ENCODE measurements at places on chromosomes 4 and X.

GRCh38 chr4:8308144-8308543, 38.6 kb downstream of the HTRA3 start:
- no peak for DNase-seq

DNA sequence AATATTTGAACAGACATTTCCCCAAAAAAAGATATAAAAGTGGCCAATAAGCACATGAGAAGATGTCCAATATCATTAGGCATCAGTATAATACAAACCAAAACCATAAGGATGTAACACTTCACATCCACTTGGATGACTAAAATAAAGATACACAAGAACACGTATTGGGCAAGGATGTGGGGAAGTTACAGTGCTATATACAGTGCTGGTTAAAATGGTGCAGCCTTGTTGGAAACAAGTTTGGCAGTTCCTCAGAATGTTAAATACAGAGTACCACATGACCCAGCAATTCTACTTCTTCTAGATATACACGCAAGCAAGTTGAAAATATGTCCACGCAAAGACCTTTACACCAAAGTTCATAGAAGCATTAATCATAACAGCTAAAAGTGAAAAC, 58.9 kb downstream of the HAUS3 start:
- no peak for DNase-seq

GRCh38 chr4:150240011-150240410, 161.8 kb downstream of the DCLK2 start:
- no peak for DNase-seq

- DNase-seq, result no peak
Measured at GRCh38 chr4:45620808-45621207, 503.0 kb downstream of the GABRG1 start.

GRCh38 chrX:39011454-39012221, 210.4 kb downstream of the MID1IP1 start:
- DNase-seq, result no peak

GRCh38 chrX:76172325-76172893, 453 bp upstream of the PBDC1 start:
- DNase-seq, result no peak

GRCh38 chr4:81470456-81471297, 1.0 kb downstream of the RASGEF1B start:
- no peak for DNase-seq

- no peak for DNase-seq
Measured at GRCh38 chrX:39205467-39205866, 404.2 kb downstream of the MID1IP1 start.

DNA sequence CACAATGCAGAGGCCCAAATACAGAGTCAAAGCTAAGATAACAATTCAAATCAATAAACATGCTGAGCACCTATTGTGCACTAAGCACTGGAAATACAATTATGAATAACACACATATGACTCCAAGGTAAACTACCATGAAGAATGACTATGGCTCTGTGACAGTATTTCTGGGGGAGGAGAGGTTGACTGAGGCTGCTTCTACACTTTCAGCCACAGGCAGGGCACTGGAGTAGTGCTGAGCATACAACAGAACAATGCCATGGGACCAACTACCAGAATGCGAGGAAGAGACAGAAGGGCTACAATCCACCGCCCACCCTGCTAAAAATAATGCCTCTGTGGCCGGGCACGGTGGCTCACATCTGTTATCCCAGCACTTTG, 13.7 kb downstream of the TEC start:
- DNase-seq, result no peak

DNA sequence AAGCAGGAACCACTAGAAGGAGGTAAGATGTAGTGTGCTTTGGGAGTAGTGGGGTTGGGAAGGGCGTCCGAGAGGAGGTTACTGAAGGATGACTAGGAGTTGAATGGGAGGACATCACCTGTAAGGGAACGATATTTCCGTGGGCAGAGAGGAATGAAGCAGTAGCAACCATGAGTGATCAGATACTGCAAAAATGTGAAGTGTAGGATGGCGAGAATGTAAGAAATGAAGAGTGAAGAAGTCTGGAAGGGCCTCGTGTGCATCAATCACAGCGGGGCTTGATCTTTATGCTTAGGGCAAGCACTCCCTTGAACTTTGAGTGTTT, 594 bp downstream of the MSMO1 start:
- DNase-seq, result no peak

DNA sequence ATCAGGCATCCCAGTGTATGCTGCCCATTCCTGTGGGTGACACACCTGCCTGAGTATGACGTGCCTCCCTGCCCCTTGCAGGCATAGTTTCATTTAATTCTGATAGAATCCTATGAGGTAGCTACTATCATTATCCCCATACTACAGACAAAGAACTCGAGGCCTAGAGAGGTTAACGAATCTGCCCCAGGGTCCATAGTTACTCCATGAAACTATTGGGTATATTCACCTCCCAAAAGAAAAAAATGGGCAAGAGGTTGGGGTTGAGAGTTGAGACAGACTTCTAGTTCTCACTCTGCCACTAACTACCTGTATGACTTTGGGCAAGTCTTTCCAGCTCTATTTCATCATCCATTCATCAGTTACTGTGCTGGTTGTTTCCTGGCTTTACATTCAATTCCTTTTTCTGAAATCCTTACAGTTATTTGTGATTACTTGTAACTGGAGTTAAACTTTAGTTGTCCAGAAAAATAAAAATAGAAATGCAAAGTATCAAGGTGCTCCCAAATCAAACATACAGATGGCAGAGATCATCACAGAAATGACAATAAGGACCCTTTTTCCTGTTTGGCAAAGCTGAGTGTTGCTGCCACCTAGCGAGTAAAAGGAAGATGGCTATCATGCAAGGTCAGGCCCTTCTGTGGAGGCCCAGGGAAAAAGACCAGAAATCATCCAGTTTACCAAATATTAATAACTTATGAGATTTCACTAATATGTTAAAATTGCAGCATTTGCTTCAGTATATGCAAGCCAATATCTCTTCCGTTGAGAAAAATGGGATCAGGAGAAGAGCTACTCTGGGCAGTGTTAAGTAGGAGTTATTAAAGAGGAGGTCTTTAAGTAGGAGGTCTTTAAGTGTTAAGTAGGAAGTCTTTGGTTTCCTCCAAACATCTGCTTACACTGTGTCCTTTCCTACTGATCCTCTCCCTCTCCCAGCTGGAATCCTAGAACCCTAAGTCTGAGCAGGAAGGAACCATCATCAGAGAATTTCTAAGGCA, 17.1 kb upstream of the MAP7D3 start:
- no peak for DNase-seq

DNA sequence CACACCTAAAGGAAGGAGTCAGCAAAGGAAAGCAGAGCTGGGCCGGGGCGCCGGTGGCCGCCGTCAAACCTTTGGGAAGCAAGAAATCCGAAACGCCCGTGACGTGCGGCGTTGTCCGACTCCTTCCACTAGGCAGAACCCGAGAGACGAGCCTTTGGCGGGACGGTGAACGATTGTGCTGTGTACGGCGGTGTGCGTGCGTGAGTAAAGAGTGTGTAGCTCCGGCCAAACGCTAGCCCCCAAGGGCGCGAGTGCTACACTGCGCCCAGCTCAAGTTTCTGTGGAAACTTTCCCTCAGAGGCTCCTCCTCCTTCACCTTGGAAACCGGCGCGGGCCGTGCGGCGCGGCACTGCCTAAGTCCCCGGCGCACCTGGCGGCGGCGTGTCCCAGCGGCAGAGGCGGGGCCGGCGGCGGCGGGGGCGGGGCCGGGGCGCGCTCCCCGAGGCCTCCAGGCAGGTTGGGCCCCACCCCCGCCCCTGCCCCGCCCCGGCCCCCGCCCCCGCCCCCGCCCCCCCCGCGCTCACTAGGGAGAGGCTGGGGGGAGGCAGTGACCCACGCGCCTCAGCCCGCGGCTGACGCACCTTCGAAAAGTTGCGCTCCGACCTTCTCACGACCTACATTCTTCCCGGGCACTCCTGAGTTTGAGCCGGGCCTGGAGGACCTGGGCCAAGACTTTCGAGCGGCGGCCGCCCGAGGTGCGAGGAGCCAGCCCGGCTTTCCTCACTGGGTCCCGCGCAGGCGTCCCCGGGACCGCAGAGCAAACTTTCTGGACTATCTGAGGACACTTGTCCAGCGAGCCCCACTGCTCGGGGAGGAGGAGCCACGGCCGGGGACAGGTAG, at the start of gene FHIP1A:
Gene FHIP1A, plus strand, starts transcription at position 547 of the 840 bp plus-strand sequence. CDS start 157,084 bp downstream, outside the sequence.
- DNase-seq, result peak; percentile 58

GRCh38 chr4:130747842-130748241, 1651.9 kb downstream of the C4orf33 start:
- no peak for DNase-seq

DNA sequence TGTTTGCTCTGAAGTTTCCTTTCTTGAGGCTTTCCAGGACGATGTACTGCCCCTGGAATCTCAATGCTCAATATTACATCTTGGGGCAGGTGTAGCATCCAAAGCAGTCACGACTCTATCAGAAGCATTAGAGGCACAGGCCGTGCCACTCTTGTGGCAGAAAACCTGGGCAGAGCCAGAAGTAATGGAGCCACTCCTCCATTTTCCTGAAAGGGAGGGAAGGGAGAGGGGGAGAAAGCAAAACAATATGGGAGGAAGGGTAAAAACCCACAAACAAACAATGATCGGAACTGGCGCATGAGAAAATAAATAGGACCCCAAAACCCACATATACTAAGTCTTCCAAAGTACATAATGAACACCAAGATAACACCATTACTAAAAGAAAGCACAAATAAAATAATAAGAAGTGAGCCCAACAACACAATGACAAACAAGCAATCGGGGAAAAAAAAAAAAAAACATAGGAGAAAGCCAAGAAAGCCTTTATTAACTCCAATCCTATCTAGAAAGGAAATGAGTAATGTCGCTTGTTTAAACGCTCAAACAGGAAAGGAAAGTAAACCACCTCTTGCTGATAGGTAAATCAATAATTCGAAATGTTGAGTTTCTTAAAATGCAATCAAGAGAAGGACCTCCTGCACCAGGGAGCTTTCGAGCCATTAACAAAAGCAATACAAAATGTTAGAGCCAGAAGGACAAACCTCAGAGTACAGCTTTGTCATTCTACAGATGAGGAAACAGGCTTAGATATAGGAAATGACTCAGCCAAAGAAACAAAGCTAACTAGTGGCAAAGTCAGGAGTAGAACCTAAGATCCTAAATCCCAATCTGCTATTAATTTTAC, 117.4 kb downstream of the ATRX start:
- peak; percentile 33 for DNase-seq

GRCh38 chrX:10622197-10622596, 1.8 kb upstream of the MID1 start:
- no peak for DNase-seq

DNA sequence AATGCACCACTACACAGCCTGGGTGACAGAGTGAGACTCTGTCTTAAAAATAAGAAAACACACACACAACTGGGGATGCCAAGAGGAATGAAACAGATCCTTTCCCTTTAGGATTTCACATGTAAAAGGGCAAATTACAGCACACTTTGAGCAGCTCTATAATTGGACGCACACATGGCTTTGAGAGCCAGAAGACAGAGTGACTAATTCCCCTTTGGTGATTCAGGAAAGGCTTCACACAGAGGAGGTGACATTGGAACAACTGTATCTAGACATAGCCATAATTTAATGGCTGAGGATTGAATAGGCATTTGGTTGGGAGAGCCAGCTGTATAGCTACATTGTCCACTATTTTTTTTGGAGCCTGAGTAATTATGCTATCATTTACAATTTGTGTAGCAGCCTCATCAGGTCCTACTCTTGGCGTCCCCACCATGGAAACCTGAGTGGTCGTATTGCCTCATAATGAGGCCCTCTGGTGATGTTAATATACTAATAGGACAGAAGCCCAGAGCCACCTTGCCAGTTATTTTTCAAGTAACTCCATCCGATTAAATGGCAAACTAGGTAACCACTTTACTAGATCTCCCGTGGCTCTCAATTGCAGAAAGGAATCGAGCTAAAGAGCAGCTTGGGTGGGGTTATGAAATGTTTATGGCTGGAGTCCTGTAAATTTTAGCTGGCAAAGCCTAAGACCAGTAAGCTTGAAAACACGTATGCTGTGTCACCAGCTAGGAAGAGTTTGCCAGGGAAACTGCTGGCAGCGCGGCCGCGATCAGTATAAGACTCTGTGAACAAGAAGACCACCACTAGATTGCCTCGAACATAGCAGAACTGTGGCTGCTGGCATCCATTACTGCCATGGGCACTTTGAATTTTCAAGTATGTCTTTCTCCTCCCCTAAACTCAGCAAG, 8.5 kb upstream of the PPEF1 start:
- no peak for DNase-seq

- DNase-seq, result no peak
Measured at GRCh38 chr4:44638091-44638490, 13.3 kb downstream of the YIPF7 start.

All from fibroblast of skin of right quadriceps (primary cell).